Activated naive CD4-positive, alpha-beta T cell (primary cell): ENCODE measurements at places on chromosomes 4 and X.

DNA sequence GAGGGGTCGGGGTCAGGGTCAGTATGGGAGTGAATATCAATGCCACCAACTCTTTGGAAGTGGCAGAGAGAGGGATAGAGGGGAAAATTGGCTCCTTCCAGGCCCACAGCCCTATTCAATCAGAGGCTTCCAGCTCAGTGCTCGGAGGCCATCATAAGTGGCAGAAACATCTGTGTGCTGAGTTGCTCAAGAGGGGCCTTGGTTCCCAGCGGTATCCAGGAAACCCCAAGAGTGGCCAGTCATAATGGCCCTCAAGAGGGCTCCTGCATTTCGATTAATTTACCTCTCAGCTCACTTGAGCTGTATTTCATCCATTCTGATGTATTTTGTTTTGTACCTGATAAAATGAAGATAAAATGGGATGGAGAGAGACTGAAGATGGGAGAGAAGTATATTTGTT, 154.3 kb upstream of the EOLA2 start:
- no peak for DNase-seq

DNA sequence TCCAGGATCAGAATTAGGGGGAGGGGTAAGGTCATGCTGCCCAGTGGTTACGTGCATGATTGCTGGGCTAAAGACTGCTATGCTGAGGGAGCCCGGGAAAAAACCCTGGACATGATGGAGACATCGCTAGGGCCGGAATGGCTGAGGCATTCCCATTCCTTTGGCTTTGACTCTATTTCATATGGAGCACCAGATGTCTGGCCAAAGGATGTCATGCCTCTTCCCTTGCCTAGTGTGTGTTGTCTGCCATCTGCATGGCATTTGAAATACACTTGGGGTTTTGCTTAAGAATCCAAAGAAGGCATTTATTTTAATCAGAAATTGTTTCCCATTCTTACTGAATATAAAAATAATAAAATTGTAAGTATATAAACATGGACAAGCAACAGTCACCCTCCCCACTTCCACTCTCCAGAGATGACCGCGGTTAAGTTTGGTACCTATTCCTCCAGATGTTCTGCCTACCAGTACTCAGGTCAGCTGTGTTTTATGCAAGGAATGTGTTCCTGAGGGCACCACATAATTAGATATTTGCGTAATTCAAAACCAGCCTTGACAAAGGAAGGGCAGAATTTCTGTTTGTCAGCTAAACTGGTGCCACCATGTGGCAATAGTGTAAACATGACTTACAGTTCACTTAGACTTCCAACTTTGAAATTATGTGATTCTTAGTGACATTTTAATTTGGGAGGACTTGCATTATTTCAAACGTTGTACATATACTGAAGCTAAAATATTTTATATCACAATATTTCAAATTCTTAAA, 105.9 kb downstream of the CT47B1 start:
- no peak for DNase-seq

- no peak for DNase-seq
Observed at GRCh38 chr4:16237715-16238114, 11.4 kb upstream of the TAPT1 start.

DNA sequence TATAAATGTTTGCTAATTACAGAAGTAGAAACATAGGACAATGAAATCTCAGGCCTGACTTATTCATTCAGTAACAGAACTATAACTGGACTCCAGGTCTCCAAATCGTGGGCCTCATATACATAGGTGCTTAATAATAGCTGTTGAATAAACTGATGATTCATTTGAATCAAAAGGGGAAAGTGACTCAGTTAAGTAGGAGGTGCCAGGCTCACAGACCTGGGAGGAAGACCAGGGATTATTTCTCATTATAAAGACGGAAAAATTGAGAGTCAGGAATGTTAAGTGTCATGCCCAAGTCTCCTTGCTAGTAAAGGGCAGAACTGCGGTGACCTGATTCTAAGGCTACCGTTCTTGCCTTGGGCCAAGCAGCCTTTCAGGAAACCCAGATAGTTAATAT, 131.5 kb downstream of the HS3ST1 start:
- DNase-seq: no peak

GRCh38 chr4:75327804-75328512, 186.2 kb downstream of the RCHY1 start:
- DNase-seq: no peak

GRCh38 chr4:172104539-172104938, 291.3 kb downstream of the GALNTL6 start:
- DNase-seq: no peak

DNA sequence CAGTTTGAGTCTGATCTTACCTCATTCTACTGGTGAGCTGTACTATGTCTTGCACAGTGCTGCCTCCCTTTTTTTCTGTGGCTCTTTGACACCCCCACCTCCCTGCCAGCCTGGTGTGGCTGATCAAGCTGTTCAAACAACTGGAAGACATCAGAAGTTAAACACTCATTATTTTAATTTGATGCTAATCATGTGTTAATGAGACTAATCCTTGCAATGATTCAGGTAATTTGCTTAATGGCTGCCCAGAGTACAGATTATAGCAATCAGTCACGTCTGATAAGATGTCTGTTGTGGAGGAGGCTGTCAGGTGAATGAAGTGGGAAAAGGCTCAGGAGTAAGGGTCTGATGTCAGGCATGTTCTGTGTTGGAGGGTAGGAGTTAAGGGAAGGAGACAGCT, 87.4 kb upstream of the GK2 start:
- no peak for DNase-seq

DNA sequence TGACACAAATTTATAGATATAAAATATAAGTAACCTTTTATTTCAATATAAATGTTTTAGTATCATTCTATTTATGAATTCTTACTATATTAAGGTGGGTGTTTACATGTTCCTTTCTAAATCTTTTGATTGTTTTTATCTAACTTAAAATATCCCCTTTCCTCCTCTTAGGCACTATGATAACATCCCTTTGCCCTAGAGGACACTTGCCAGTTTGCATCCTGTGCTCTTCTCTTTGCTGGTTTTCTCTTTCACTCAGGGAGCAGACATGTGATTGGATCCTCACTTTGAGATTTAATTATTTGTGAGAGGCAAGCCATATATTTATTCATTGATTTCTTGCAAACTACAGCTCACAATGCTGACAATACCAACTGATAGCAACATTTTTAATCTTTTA, 16.2 kb downstream of the LRIT3 start:
- DNase-seq: no peak

- no peak for DNase-seq
Observed at GRCh38 chr4:176123710-176124407, 58.2 kb downstream of the WDR17 start.

DNA sequence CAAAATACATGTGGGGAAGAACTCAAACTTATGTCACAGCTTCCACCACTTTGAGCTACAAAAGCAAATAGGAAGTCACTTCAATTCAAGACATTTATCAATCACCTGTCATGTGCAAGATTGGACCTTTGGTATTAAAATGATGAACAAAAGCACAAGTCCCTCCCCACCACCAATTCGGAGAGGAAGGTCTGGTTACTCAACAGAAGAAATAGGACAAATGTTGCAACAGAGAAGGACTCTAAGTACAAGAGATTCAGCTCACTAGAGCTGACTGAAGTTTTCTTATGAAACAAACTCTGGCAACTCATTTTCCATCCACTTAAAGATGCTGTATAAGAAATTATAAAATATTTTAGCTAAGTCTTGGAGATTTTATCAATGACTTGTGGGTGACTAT, 16.0 kb upstream of the MMRN1 start:
- DNase-seq: no peak

GRCh38 chr4:48960988-48961635, 25.0 kb upstream of the CWH43 start:
- no peak for DNase-seq

GRCh38 chr4:108888769-108889168, 125.9 kb upstream of the ETNPPL start:
- no peak for DNase-seq

GRCh38 chrX:150610043-150610442, 41.6 kb downstream of the MTM1 start:
- DNase-seq: no peak

DNA sequence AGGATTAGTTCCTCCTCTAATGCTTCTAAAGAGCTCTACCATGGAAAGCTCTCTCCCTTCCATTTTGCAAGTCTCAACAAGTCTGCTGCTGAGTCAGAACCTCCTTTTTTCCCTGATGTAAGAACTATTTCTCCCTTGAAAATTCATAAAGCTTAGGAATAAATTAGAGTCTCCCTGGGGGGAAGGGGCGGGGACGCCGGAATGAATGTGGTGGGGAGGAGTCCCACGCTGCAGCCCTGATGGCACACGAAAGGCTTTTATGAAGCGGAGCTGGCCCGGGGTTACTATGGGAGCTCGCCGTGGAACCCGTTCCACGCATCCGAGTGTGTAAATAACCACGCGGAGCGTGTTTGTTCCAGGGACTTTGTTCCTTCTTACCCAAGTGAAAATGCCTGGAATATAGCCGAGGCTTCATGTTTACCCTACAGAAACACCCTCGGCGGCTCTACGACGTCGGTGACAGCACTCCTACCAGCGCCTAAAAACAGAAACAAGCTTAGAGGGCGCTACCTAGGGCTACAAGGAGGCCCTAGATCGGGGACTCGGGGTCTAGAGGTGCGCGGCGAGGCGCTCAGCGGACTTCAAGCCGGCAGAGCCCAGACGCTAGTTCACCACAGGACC, 923 bp upstream of the CPEB2 start:
- DNase-seq: peak; percentile 26

DNA sequence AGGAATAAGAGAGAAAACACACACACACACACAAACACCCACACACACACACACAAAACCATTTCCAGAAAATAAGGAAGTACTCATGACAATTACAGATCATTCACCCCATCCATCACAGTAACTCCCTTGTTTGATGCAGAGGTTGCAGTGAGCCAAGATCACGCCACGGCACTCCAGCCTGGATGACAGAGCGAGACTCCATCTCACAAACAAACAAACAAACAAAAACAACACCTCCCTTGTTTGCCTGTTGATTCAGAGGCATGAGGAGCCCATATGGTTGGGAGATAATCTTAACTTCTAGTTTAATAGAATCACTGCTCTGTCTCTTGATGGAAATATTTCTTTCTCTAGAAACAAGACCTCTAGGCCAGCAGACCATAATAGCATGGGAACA, 2043.5 kb upstream of the AGA start:
- no peak for DNase-seq

GRCh38 chr4:1476140-1476513, 69.9 kb upstream of the NKX1-1 start:
- no peak for DNase-seq

DNA sequence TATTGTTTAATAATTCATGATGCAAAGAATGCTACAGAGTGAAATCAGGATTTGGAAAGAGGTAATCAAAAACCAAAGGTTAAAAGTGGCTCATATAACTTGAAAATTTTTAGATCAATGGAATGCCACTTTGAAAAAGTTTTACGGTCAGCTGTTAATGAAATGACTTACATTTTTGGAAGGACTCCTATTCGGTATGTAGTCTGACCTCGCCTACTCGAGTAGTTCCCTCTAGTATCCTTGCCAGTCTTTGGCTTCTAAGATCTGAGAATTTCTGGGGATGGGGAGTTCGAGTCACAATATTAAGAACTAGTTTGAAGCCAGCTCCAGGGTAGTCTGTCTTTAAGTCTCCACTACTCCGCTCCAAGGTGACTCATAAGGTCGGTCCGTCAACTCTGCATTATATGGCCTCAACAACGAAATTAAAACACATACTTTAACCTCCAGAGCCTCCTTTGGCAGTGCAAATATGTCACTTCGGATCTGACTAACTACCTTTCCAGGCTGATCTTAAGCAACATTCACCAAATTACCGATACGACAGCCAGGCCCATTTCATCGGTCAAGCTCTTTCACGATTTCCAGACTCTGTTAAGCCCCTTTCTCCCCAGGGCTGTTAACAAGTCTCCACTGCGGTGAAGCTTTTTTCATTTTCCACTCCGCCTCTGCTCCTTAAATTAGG, 733 bp upstream of the NAA15 start:
- no peak for DNase-seq

DNA sequence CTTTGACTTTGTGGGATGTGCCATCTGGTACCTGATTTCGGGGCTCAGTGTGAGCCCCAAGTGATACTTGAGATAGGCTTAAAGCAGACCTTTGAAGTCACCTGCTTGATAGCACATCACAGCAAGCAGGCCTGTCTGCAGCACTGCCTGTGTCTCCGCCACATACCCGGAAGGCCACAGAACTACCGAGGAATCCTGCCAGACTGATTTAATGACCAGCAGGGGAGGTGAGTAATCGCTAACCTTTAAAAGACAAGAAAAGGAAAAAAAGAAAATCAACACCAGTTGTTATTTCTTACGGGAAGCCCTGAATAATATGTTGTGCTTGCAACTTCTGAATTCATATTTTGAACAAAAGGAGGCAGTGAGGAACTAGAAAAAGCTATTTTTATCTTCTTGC, 6.8 kb downstream of the PTCHD1 start:
- DNase-seq: no peak

- DNase-seq: no peak
Observed at GRCh38 chr4:150491132-150492049, 90.6 kb upstream of the MAB21L2 start.

DNA sequence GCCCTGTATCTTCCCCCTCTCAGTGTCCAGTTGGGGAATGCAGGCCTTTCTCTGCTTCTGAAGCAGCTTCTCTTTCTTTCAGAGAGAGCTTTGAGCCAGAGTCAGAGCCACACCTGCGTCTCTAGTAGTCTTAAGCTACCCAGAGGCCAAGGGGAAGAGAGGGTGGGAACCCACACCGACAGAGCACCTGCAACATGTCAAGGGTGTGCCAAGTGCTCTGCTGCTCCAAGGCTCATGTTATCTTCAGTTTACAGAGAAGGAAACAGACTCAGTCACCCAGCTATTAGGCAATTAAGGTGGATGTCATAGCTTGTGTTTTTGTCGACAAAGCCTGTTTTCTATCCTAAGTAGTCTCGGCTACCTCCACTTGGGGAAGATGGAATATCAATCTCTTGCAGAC, 22.7 kb upstream of the RNF212 start:
- no peak for DNase-seq

DNA sequence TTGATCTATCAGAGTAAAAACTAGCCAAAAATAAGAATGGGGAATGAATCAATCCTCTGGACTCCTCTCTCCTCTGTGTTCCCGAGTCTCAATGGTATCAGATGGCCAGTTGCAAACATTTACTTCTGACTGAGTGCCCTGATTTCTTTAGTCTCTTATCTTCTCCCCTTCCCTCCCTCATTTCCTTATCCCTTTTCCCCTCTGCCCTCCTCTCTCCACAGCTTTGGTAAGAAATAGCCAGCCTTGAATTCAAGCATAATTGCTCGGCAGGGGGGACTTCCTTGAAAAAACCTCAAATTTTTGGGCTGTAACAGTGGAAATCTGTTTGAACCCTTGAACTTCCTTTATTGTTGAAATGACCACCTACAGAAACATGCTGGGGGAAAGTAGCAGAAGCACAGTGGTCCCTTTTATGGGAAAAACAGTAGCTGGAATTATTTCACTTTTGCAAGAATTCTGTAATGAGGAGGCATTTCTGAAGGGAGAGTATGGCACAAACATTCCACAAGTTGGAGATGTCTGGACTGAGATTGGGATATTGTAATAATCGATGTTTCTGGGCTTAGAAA, 40.3 kb downstream of the NHS start:
- DNase-seq: no peak

GRCh38 chr4:167622481-167623240, 388.4 kb upstream of the SPOCK3 start:
- no peak for DNase-seq
